ENCODE measurements at places on chromosomes 13 and 19. TPM values are rescaled to one million over a fixed set of nuclear protein-coding genes. Genes with fewer than 3 reads are reported as not detected.

Gene RFPL4AL1
- not detected for total RNA-seq

Gene CGB1
- total RNA-seq, result not detected

Gene PDX1
- total RNA-seq, result 0.12 TPM

Gene IL17D
- 0.92 TPM for total RNA-seq

Gene FXYD1
- not detected for total RNA-seq

Gene POGLUT2
- 12.7 TPM for total RNA-seq

Gene URAD
- total RNA-seq, result not detected

Gene UNC13A
- total RNA-seq, result 0.69 TPM

Gene ZSWIM9
- total RNA-seq, result 1.5 TPM

Gene ZNF112
- total RNA-seq, result 2.5 TPM

Gene RHPN2
- 8.0 TPM for total RNA-seq

Gene MAMSTR
- 0.32 TPM for total RNA-seq

Gene ZNF43
- not detected for total RNA-seq

Gene TMEM145
- total RNA-seq, result 0.17 TPM

Gene PCDH9
- total RNA-seq, result 2.8 TPM
